ENCODE measurements at places on chromosomes 16 and 17.

GRCh38 chr16:4123616-4124300 is 7.5 kb upstream of the ADCY9 start:
- no peak for DNase-seq

GRCh38 chr16:65059406-65059980 is 62.4 kb downstream of the CDH11 start:
- no peak for DNase-seq

- no peak for DNase-seq
Measured at GRCh38 chr17:76415786-76416185, 31.4 kb downstream of the SPHK1 start.

DNA sequence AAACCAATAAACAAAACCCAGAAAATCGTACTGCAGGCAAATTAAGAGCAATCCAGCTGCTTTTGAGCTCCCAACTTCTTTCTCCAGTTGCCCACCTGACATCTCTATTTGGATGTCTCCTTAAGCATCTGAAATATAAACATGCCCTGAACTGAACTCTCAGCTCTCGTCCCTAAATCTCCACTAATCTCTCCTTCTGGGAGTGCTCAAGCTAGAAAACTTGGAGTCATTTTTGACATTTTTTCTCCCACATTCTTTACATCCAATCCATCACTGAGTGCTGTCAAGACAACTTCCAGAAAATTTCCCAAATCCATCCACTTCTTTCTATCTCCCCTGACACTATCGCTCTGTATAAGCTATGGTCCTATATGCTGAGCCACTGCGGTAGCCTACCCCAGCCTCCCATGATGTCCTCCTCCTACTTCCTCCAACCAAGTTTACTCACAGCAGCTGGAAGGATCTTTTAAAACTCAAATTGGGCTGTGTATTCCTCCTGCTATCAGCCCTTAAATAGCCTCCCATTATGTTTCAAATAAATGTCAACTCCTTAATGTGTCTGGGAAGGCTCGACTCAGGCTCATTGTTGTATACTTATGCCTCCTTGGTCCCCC is 53.1 kb downstream of the HS3ST3B1 start:
- no peak for DNase-seq

GRCh38 chr17:75340631-75341030 is 51.4 kb upstream of the SLC25A19 start:
- DNase-seq, result no peak

GRCh38 chr17:14859542-14859941 is 405.6 kb downstream of the PMP22 start:
- no peak for DNase-seq

DNA sequence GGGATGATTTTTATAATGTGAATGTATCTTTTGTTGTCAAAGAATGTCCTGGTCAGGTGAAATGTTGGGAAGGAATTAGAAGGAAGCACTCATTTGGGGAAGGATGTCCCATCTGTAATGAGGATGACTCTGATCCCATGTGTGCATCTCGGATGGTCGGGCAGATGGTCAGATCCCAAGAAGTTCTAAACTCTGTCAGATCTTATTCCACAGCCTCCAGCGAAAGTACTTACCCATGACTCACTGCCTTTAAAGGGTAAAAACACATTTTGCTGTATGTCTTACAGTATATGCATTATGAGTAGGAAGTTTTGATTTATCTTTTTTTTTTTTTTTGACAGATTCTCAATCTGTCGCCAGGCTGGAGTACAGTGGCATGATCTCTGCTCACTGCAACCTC is 548 bp upstream of the KRTAP4-11 start:
- DNase-seq, result no peak

- DNase-seq, result no peak
Measured at GRCh38 chr17:67165201-67165600, 79.8 kb downstream of the HELZ start.

DNA sequence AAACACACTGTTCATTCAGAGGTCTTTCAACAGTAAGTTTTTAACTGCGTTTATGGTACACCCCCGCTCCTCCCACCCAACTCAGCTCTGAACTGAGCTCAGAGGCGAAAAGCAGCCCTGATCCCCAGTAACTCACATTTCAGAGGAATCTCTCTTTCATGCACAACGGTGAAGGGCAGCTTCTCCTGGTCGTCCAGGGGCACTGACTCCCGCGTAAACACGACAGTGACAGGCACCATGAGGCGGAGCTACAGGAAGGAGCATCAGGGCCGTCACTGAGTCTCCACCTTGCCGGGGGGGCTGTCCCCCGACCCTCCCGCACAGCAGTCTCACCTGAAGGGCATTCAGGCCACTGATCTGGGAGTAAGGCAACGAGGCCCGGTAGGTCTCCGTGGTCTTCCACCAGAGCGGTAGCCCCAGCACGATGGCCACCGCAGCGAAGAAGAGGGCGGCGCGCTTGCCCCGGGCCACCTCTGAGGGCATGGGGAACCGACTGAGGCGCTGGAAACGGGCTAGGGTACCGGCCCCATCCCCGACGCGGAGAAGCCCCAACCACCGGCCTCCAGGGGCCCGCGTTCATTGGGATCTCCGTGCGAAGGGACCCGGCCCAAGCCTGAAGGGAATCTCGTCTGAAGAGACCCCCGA is 486 bp downstream of the PIGS start:
- peak; percentile 76 for DNase-seq

- peak; percentile 9 for DNase-seq
Measured at GRCh38 chr16:46789499-46790414, 41.2 kb downstream of the C16orf87 start.

All from NCI-H1417 (cell line).